A549 (cell line): ENCODE measurements at places on chromosomes 7 and 10. TPM values are rescaled to one million over a fixed set of nuclear protein-coding genes. Genes with fewer than 3 reads are reported as not detected.

GRCh38 chr10:91220954-91221675, 652 bp downstream of the PCGF5 start:
- DNase-seq: peak; percentile 46

DNA sequence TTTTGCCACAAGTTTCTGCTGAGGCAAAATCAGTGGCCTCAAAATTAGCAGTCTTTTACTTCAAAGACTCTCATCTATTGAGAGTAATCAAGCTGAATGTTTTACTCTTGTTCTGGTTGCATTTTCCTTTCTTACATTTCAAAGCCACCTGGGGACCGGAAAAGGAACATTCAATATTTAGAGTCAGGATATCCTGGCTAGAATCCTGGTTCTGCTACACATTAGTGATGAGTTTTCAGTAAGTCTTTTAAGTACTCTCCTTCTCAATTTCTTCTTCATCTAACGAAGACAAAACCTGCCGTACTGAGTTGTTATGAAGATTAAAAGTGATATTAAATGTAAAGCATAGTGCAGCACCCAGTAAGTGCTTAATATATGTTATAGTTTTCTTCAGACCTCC, 52.5 kb downstream of the LAMB4 start:
- no peak for DNase-seq

GRCh38 chr7:18689551-18689950, 194.0 kb downstream of the HDAC9 start:
- no peak for DNase-seq

- no peak for DNase-seq
Measured at GRCh38 chr10:89670926-89671325, 25.9 kb upstream of the PANK1 start.

- no peak for DNase-seq
Measured at GRCh38 chr7:155358948-155359712, 61.5 kb downstream of the INSIG1 start.

- DNase-seq: no peak
Measured at GRCh38 chr10:86652361-86653202, 1.8 kb upstream of the OPN4 start.

GRCh38 chr7:83520726-83521125, 128.2 kb downstream of the SEMA3E start:
- no peak for DNase-seq

- no peak for DNase-seq
Measured at GRCh38 chr10:14409247-14409646, 78.5 kb upstream of the FRMD4A start.

DNA sequence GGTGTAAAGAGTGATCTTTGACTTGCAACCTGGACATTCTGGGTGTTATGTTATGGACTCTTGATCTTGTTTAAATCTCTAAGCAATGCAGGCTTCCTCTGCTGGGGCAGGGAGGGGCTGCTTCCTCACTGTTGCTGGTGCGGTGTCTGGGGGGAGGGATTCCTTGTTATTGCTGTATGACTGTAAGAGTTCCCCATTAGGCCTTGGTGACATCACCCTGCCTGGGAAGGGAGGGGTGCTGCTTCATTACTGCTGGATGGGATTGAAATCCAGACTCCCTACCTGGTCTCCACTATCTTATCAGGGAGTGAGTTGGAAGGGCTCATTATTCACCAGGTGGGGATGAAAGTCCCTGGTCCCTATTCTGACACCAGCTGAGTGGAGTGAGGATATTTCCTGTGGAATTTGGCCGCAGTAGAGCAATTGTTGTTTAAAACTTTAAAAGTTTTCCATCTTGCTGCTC, 8.8 kb downstream of the OGDH start:
- no peak for DNase-seq

GSAP gene
- polyA plus RNA-seq: 4.1 to 4.9 TPM (median 4.7 TPM) in 3 replicates

CPA5 gene
- polyA plus RNA-seq: not detected in 3 replicates

ICA1 gene
- polyA plus RNA-seq: 0.66 to 0.84 TPM (median 0.72 TPM) in 3 replicates
